Lower lobe of right lung (tissue), 2 donors: ENCODE measurements at places on chromosomes 7 and 10. TPM values are rescaled to one million over a fixed set of nuclear protein-coding genes. Genes with fewer than 3 reads are reported as not detected.

DNA sequence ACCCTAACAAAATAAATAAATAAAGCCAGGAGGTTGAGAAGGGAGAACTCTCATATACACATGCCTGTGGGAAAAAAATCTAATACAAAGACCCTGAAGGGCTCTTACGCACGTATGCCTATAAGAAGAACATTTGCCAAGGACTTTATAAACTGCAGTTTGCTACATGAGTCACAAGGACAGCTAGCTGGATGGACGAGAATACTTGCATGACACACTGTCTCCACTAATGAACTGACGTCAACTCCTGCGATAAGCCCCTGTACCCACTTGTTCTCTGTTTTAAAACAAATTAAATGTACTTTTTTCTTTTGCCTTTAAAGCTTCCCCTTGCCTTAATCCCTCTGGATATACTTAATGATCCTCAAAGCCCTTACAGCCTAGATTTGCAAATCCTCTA lies 374.6 kb upstream of the GHITM start:
- no peak for DNase-seq

- DNase-seq = no peak
These were observed 110.1 kb upstream of the RAB18 start for GRCh38 chr10:27393961-27394360.

- DNase-seq = peak; percentile 78
These were observed 17.0 kb upstream of the NODAL start for GRCh38 chr10:70458329-70459060.

- peak; percentile 70 for DNase-seq
These were observed 15.0 kb upstream of the INSIG1 start for GRCh38 chr7:155282671-155283070.

The GRIFIN gene
- total RNA-seq = not detected

DNA sequence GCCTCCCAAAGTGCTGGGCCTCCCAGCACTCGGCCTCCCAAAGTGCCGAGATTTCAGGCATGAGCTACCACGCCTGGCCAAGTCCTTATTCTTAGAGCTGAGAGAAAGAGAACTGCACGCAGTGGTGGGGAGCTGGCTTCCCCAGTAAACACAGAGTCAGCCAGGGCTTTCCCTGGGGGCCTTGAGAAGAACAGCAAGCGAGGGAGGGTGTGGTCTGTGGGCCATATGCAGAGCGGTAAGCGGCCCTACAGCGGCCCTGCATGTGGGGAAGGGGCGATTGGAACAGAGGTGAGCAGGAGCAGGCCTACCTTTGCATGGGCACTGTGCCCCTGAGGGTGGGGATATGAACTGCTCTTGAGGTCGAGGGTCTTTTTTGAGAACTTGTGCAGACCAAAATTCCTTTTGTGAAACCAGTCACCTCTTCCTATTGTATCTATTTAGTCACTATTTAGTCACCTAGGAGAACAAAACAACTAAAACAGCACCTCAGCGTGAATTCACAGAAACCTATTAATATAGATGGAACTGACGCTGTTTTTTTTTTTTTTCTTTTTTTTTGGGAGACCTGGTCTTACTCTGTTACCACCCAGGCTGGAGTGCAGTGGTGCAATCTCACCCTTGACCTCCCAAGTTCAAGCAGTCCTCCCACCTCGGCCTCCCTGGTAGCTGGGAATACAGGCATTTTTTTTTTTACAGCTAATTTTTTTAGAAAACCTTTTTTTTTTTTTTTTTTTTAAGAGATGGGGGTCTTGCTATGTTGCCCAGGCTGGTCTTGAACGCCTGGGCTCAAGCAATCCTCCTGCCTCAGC lies 36.9 kb upstream of the SH2D4B start:
- DNase-seq = no peak

The RET gene
- 0.68 TPM for total RNA-seq

DNA sequence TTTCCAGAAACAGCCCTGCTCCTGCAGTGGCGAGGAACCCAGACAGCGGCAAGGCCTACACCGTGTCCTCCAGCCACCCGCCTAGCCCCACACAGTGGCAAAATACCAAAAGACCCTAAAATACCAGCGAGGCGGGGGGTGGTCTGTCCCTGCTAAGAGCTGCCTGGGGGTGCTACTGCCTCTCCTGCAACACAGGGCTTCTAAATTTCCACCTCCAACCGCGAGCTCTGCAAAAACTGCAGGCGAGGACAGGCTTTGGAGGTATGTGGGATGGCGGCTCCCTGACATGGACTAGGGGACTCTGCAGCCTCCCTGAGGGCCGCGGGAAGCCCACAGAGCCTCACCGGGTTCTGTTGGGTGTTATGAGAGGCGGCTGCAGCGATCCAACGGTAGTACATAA lies 122.3 kb downstream of the WDR37 start:
- DNase-seq = peak; percentile 17

- no peak for DNase-seq
These were observed 9.9 kb downstream of the DCLRE1A start for GRCh38 chr10:113843972-113844485.

The PPIF gene
- 28.5 TPM for total RNA-seq
